ENCODE measurements at places on chromosomes 7 and 10. TPM values are rescaled to one million over a fixed set of nuclear protein-coding genes. Genes with fewer than 3 reads are reported as not detected.
A peak's percentile ranks its signal among the peaks of the same experiment; 100 is the strongest.

The CHST15 gene
- 4.0 TPM for total RNA-seq

The ZNHIT1 gene
- 55.8 TPM for total RNA-seq

The CPSF4 gene
- total RNA-seq = 19.8 TPM

The VIPR2 gene
- total RNA-seq = 21.3 TPM

The OR2A42 gene
- not detected for total RNA-seq

The OR9A2 gene
- not detected for total RNA-seq

The ZNF786 gene
- 2.7 TPM for total RNA-seq

The CLDN12 gene
- 34.0 TPM for total RNA-seq

The SLC16A9 gene
- total RNA-seq = 0.40 TPM

The CPXM2 gene
- 4.1 TPM for total RNA-seq

DNA sequence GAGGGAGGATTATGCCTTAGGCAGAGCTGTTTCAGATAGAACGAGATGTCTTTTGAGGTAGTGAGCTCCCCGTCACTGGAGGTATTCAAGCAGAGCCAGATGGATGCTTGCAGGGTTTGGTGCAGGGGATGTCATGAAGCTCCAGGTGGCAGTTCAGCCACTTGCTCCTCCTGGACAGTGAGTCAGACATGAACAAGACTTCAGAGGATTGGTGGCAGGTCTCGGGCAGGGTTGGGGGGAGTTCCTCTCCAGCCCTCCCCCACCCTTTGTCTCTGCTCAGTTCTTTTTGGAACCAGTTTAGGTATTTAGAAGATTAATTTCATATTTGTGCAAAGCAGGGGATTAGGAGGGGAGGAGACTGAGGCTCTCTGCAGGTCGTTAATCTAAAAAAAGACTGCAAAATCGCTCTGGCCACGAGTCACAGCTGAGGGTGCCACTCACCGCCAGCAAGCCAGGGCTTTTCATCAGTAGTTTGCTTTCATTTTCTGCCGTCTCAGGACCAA lies 21.5 kb upstream of the MYL10 start:
- no peak for DNase-seq

GRCh38 chr10:126124668-126125349 lies 228.4 kb downstream of the FANK1 start:
- no peak for DNase-seq

DNA sequence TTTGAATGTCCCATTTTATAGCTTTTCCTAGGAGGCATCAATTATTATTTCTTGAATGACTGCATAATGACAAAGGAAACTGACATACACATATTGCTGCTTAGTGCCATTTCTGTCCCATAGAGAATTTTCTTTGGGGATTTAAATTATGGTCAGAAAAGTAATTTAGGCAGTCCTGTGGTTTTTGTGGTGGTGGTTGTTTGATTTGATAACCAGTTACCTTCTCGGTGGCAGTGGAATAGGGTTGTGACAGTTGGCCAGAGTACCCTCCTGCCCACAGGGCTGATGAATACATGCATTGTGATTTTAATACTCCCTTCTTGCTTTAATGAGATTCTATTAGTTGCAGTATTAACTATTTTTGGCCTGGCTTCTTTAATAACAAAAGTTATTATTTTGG lies 6.6 kb upstream of the SGCE start:
- no peak for DNase-seq

DNA sequence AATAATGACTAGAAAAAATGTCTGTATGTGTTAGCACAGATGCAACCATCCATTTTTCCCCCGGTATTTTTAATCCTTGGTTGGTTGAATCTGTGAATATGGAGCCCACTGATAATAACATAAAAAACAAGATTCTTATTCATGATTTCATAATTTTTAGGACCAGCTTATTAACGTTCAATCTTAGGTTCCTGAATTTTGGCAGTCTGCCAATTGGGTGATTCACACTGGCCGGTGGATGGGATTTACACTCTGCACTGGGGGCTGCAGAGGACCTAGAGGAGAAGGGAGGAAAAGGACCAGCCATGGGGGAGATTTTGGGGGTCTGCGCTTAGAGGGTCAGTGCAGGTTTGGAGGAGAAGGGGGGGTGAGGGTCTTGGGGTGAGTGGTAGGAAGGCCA lies 327.9 kb downstream of the ACTR3B start:
- DNase-seq = no peak

- DNase-seq = no peak
These were observed 192.6 kb upstream of the LYZL2 start for GRCh38 chr10:30821994-30822692.

DNA sequence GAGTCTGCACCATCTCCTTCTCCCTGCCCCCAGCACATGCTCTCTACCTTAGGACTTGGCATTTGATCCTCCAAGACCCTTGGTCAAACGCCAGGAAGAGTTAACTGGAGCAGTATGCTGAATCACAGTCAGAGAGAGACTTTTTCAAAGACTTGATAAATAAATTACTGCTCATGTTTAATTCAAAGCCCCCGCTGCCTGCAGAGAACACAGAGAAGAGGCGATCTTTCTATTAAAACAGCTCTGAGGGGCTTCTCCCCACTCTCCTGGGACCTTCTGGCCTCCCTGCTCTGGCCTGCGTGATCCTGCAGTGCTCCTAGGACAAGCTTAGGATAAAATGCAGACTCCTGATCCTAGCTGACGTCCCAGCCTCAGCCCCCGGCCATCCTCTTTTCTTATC lies 47.8 kb downstream of the NPTX2 start:
- DNase-seq = no peak

DNA sequence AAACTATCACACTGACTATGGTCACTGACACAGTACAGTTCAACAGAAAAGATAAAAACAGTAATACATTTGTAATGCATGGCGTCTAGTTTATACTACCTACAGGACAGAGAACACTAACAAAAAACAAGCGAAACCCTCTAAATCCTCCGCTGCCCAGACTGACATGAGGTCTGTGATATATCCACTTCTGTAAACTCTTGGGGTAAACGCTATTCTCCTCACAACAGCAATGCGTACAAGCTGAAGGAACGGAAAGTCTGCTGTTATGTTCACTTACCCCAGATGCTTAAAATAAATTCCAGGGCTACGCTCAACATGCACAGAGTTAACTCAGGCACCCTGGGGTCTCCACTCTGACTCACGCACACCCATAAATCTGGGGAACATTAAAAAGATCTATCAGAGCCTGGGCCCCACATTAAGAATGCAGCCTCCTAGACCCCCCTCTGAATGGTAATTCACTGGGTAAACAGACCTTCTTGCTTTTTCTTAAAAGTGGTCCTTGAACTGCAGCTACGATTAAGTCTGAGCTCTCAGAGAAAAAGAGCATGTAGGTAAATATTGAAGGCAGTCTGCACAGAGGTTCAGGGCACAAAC lies 105.6 kb downstream of the CTBP2 start:
- DNase-seq = no peak

- DNase-seq = no peak
These were observed 64.9 kb downstream of the ZNF37A start for GRCh38 chr10:38159004-38159403.

GRCh38 chr7:41574377-41574776 lies 128.5 kb downstream of the INHBA start:
- DNase-seq = no peak

- no peak for DNase-seq
These were observed 4.8 kb downstream of the DYNC2I1 start for GRCh38 chr7:158861004-158861787.

DNA sequence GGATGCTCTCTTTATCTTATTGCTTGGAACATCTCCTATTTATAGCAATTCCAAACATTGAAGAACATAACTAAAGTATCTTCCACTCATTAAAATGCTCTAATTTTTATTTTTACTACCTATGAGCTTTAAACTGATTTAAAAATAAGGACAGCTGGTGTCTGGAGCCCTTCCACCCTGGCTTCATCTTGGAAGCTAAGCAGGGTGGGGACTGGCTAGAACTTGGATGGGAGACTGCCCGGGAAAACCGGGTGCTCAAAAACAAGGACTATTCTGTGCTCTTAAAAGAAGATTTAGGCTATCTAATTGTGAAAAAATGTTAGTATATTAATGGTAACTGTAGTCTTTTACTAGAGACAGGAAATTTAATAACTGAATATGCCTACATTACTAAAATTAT lies 69.2 kb downstream of the ARMC3 start:
- no peak for DNase-seq

- DNase-seq = no peak
These were observed 155.6 kb upstream of the FAM13C start for GRCh38 chr10:59517996-59518395.

- no peak for DNase-seq
These were observed 1107.2 kb downstream of the NRG3 start for GRCh38 chr10:82982110-82982608.

GRCh38 chr10:132926070-132926469 lies 16.3 kb downstream of the CFAP46 start:
- peak; percentile 13 for DNase-seq

DNA sequence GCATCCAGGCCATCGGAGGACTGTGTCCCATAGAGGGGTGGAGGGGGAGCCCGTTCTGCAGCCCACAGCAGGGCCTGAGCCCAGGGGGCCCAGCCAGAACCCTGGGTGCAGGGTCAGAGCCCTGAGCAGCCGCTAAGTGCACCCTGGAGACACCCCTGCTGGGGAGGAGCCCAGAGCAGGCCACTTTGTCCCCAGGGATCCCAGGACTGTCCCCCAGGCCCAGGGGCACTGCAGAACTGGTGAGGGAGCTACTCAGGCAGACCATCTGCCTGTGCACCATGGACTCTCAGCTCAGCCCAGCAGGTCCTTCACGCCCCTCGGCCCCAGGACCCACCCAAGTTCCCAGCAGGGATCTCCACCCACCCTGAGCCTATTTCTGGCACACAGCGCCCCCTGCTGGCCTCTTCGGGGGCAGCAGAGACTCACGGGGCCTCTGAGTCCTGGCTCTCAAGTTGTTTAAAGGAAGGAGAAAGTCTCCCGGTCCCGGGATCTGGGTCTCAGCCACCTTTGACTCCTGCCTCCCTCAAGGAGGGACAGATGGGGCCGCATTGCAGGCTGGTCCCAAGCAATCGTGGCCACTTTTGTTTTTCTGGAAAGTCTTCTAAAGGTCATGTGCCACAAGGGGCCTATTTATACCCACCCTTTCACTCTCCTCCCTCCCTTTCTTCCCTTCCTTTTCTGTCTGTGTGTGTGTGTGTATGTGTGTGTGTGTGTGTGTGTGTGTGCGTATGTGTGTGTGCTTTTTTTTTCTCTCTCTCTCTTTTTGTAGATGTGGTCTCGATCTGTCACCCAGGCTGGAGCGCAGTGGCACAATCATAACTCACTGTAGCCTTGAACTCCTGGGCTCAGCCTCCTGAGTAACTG lies 90.3 kb downstream of the MYL10 start:
- peak; percentile 75 for DNase-seq

DNA sequence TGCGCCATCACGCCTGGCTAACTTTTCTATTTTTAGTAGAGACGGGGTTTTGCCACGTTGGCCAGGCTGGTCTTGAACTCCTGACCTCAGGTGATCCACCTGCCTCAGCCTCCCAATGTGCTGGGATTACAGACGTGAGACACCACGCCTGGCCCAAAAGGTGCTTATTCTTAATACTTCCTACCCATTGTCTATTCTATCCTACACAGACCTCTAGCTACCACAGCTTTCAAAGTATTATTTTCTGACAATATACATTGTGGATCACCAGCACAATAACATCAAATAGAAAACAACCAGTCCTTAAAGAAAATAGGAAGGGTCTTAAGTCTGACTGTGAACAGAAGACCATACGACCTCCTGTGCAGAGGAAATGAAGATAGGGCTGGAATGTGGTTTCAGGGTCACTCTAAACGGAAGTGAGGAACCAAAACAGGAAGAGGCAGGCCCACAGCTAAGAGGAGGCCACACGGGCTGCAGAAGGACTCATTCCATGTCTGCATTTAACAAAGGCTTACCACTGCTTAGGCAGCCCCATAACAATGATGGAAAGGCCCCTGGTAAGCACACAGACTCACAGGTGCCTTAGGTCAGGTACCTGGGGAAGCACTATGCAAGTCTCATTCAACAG lies 115.2 kb downstream of the ZFAND4 start:
- no peak for DNase-seq

DNA sequence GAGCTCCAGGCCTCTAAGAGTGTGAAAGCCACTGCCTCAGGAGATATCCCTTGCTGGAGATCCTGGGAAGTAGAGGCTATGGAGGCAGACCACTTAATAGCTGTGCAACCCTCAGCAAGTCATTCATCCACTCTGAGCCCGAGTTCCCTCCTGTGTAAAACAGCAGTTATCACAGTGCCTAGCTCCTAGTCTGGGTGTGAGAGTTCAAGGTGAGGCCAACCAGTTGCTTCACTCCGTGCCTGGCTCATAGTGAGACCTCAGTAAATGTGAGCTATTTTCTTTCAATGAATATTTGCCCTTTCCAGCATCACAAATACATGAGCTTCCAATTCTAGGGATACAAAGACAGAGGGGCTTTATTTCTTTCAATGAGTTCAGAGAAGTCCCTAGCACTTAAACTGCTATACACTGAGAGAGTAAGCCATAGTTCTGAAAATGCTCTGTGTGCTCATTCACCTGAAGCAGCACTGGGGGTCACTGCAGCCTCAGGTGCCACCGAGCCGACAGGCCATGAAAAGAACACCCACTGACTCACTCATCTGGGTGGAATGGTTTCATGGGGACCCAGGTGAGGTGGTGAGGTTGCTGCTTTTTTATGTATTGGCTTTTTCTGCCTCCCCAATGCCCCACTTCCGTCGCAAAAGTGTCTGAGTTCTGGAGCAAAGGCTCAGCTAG lies 259.8 kb downstream of the KCNMA1 start:
- DNase-seq = no peak

GRCh38 chr10:113945075-113945686 lies 90.7 kb downstream of the NHLRC2 start:
- DNase-seq = no peak

DNA sequence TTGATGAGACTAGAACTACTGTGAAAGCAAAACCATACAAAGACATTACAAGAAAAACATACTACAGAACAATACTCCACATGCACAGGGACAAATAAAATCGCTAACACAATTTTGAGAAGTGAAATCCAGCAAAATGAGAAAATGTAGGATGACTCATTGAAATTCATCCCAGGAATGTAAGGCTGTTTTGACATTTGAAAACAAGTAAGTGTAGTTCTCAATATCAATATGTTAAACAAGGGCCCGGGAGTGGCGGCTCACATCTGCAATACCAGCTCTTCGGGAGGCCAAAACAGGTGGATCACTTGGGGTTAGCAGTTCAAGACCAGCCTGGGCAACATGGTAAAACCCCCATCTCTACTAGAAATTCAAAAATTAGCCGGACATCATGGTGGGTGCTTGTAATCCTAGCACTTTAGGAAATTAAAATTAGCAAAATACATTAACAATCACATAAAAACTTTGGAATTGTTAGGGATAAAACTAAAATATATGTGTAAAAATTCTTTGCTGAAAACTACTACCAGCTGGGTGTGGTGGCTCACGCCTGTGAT lies 113.7 kb upstream of the ADARB2 start:
- DNase-seq = no peak

GRCh38 chr7:30755384-30756154 lies 3.6 kb downstream of the INMT start:
- peak; percentile 91 for DNase-seq
